AG09309 (cell line): ENCODE measurements at places on chromosomes 1 and 21.

- DNase-seq = no peak
Observed at GRCh38 chr1:214224611-214225354, 56.2 kb upstream of the SMYD2 start.

DNA sequence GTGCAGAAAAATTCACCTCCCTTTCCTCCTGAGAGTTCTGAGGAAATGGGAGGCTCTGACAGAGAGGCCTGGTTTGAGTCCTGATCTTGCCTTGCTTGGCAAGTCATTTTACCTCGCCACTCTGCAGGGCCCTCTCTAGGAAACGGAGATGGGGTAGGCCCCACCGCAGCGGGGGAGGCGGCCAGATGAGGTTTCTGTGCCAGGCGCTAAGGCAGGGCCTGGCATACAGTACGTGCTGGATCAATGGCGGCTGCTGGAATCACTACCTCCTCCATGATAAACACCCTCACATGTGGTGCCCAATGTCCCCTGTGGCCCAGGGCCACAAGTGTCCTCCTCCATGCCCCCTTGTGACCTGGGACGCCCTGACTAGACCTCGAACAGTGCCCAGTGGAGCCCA, 499 bp upstream of the PLEKHG5 start:
- DNase-seq = no peak

GRCh38 chr1:8595941-8596340, 221.5 kb downstream of the RERE start:
- DNase-seq = no peak

DNA sequence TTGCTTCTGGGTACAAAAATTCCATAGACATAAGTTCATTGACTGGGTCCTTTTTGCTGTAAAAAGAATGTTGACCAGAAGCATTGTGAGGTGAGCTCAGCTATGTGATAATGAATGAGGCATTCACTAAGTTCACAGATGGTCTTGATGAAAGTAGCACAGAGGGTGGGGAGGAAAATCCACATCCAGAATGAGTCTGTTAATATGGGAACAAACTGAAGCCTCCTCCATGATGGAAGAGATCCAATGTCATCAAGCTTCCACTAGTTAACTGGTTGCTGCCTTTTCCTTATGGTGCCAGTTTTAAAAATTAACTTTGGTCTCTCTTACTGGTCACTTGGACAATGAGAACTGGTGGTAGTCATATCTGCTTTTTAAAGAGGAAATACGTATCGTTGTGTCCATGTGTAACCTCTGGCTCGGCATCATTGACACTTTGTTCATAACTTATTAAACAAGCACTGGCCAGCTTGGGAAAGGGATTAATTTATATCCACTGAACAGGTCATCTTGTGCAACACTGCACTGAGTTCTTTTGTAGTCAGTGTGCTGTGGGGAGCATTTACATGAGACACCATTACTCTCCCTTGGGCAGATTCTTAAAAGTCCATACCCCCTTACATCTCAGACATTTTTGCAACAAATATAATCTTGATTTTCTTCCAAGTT, 88.6 kb downstream of the ADAMTS1 start:
- DNase-seq = peak; percentile 61

- no peak for DNase-seq
Observed at GRCh38 chr1:150609732-150610131, 19.7 kb downstream of the ENSA start.

- DNase-seq = no peak
Observed at GRCh38 chr1:168767894-168768584, 39.0 kb upstream of the DPT start.

DNA sequence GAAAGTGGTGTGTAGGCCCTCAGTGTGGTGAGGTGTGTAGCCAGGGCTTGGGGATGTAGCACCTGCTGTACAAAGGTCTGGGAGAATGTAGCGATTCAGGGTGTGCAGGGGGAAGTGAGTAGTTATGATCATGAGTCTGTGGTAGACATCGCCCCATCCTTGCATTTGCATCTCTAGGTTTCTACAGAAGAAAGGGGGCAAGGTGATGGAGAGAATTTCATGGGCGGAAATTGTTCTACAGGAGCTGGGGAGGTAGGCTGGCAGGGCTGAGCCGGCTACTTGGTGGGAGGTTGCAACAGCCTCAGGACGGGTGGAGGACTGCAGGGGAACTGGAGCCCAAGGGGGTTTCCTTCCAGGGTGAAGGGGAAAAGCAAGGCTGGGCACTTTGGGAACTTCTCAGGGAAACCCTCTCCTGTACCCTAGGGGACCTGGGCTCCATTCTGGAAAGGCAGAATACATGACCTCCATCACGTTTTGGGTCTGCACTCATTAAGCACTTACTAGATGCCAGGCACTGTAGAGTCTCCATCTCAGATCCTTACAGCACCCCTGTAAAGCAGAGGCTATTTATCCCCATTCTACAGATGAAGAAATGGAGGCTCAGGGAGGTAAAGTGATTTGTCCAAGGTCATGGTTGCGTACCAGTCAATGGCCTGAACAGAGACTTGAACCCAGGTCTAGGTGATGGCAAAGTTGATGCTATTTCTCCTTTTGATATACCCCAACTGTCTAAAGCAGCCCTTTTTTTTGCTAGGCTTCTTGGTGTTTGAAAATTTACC, 14.5 kb upstream of the TNFRSF1B start:
- DNase-seq = no peak

DNA sequence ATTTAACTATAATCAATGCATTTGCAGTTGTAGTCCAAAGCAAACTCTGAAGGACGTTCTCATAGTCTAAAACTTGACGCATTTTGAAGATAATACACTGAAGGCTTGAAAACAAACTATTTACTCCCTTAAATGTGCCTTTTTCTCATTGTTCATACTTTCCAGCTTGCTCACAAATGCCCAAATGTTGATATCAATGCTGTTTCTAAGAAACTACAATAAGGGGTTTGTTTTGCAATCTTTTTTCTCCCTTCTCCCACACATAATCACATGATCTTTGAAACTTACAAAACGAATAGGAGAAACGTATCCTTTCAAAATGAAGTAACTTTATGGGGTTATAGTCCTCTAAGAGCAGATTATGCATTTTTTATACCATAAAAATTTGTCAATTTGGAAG, 508.7 kb downstream of the DPYD start:
- DNase-seq = peak; percentile 23

DNA sequence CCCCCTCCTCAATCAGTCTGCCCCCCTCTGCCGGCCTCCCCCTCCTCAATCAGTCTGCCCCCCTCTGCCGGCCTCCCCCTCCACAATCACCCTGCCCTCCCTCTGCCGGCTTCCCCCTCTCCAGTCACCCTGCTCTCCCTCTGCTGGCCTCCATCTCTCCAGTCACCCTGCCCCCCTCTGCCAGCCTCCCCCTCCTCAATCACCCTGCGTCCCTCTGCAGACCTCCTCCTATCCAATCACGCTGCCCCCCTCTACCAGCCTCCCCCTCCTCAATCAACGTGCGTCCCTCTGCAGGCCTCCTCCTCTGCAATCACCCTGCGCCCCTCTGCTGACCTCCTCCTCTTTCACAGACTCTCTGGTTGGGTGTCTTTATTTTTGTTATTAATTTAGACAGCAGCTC, 11.5 kb upstream of the C1orf198 start:
- no peak for DNase-seq

GRCh38 chr21:14592296-14593000, 46.3 kb upstream of the SAMSN1 start:
- DNase-seq = no peak

- DNase-seq = no peak
Observed at GRCh38 chr1:89518221-89518631, 6.4 kb upstream of the LRRC8B start.

- DNase-seq = no peak
Observed at GRCh38 chr1:83889707-83890106, 109.2 kb downstream of the TTLL7 start.

DNA sequence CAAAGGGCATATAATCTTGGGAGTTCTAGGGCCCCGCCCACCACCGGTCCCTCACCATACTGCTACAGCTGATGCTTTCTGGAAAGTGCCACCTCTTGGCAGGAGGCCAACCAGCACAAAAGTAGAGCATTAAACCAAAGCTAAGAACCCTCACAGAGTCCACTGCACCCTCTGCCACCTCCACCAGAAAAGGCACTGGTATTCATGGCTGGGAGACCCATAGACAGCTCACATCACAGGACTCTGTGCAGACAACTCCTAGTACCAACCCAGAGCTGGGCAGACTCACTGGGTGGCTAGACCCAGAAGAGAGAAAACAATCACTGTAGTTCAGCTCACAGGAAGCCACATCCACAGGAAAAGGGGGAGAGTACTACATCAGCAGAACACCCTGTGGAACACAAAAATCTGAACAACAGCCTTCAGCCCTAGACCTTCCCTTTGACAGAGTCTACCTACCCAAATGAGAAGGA, 10.8 kb downstream of the THEM4 start:
- DNase-seq = no peak

- no peak for DNase-seq
Observed at GRCh38 chr1:40773748-40774265, 9.8 kb upstream of the KCNQ4 start.

DNA sequence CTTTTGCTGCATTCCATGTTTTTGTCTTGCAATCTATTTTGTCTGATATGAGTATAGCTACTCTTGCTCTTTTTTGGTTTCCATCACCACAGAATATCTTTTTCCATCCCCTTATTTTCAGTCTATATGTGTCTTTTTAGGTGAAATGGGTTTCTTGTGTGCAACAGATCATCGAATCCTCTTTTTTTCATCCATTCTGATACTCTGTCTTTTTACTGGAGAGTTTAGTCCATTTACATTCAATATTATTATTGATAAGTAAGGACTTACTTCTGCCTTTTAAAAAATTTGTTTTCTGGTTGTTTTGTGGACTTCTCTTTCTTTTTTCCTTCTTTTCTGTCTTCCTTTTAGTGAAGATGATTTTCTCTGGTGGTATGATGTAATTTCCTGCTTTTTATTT, 64.6 kb upstream of the CD55 start:
- DNase-seq = no peak

GRCh38 chr1:204449678-204450280, 38.2 kb upstream of the PPP1R15B start:
- DNase-seq = no peak

- DNase-seq = no peak
Observed at GRCh38 chr1:108034396-108034795, 69.4 kb upstream of the VAV3 start.

DNA sequence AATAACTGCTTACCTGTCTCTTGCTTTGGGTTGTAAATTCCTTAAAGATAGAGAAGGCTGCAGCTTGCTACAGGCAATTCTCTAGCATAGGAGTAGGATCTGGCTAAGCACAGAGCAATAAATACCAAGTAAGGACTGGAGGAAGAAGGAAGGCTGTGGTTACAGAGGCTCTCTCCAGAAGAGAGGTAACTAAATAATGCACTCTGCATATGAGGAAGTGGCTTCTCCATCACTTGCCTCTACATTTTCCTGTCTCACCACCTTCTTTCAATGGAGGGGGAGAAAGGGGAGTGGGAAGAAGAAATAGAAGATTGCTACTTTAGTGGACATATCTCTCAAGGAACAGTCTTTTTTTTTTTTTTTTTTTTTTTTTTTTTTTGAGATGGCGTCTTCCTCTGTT, 60.9 kb upstream of the LAX1 start:
- DNase-seq = no peak

DNA sequence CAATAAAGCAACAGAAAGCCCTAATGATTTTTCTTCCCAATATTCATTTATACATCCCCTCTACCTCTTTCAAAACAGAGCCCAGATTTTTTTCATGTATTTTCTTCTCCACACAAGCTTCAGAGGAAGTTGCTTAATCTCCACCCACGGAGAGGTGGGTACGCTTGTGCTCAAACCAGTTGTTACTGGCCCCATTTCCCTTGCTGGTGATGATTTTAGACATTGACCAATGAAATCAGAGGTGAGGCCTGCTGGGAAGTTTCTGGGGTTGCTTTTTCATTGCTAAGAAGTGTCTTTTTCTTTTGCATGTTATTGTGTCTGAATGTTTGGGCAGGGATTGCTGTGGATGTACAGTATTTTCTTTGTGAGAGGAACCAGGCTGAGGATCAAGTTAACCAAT, 448.1 kb upstream of the B3GALT2 start:
- no peak for DNase-seq

DNA sequence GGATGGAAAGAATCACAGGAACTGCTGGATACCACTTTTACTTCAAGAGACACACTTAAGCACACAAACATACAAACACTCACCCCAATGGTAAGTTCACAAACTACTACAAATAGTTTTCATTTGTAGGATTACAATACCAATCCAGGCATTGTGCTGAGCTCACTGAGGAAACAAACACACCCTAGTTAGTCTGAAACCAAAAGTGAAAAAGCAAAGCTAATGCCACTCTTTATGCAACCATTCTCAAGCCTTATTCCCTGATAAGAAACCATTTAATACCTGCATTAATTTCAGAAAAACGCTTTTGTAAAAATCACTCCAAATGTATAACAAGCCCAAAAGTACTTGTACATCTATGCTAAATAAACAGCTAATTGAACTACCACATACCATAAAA, 38.3 kb downstream of the RNF115 start:
- no peak for DNase-seq

DNA sequence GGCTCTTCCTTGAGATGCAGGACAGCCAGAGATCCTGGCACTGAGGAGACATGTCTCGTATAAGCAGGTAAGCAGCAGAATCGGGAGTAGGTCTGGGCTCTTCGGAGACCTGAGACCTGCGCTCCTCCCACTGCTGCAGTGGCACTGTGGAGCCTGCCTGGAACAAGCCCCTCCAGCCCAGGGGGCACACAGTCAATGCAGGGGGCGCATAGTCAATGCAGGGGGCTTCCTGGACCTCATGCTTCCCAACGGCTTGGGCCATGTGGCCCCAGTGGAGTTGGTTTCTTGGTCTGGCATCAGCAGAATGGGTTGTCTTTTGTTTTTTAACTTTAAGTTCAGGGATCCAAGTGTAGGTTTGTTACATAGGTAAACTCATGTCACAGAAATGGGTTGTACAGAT, 27.9 kb upstream of the EPHA8 start:
- no peak for DNase-seq

GRCh38 chr1:182709225-182709764, 24.9 kb upstream of the RGS8 start:
- DNase-seq = no peak

DNA sequence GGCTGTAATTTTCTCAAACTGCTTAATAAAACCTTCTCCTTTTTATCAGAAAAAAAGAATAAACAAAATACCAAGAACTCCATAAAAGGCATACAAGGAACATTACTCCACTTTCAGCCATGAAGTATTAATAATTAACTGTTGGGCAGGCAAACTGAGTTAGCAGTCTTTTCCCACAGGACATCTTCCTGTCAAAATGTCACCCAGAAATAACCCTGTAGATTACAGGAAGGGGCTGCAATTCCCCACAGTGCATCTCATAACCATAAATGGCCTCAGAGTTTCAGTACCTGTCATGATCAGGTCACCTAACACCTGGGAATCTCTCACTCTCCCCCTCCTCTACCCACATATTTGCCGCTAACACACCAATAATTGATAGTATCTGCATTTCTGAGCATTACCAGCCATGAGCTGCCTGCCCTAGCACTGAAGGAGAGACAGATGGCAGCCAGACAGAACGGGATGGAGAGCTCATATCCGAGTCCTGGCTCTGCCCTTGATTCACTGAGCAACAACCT, 475.0 kb downstream of the SMYD3 start:
- DNase-seq = no peak

- DNase-seq = no peak
Observed at GRCh38 chr1:161046605-161047228, 940 bp upstream of the USF1 start.
